Effector memory CD8-positive, alpha-beta T cell (primary cell): ENCODE measurements at places on chromosomes 2 and 18.
A peak's percentile ranks its signal among the peaks of the same experiment; 100 is the strongest.

GRCh38 chr2:96954011-96954846 is 32.2 kb downstream of the FAM178B start:
- no peak for DNase-seq

GRCh38 chr2:207135340-207135739 is 30.4 kb downstream of the KLF7 start:
- no peak for DNase-seq

GRCh38 chr2:223643309-223643708 is 41.1 kb upstream of the SCG2 start:
- DNase-seq: no peak

GRCh38 chr2:146952696-146953095 is 892.1 kb upstream of the ACVR2A start:
- no peak for DNase-seq

DNA sequence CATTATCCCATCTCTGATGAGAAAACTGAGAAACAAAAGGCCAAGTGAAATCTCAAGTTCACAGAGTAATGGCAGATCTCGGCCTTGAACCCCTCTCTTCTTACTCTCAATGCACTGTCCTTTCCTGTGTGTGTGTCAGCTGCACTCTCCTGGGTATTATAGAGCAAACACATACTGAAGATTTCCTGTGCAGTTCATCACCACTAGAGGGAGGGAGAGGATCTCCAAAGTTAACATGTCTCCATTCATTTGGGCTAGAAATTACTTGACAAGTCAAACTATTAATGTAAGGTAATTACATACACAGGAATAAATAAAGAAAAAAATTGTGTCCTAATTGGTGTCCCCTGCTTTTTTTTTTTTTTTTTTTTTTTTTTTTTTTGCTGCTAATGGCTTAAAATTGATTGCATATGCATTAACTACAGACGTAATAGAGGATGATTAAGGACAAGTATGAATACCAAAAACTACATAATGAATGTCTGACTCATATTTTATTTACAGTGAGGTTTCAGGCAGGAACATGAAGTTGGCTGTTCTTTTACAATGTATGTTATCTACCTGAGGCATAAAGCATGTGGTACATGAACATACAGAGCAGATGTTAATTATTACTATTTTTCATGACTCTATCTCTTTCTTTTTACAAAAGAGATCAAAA is 269.2 kb downstream of the NYAP2 start:
- peak; percentile 10 for DNase-seq

- DNase-seq: no peak
These were observed 141.5 kb upstream of the FN1 start for GRCh38 chr2:215577356-215577755.

DNA sequence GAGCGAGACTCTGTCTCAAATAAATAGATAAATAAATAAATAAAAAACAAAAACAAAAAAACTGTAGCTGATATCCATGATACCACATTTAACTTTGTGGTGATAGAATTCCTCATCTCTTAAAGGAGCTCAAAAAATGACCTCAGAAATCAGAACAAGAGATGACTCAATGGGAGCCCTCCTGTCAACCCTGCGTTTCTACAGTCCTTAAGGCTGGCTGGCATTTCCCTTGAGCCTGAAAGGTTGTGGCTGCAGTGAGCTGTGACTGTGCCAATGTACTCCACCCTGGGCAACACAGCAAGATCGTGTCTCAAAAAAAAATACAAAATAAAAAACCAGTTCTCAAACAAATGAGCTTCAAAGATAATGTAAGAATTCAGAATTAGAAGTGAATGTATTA is 40.4 kb downstream of the CHST9 start:
- no peak for DNase-seq

DNA sequence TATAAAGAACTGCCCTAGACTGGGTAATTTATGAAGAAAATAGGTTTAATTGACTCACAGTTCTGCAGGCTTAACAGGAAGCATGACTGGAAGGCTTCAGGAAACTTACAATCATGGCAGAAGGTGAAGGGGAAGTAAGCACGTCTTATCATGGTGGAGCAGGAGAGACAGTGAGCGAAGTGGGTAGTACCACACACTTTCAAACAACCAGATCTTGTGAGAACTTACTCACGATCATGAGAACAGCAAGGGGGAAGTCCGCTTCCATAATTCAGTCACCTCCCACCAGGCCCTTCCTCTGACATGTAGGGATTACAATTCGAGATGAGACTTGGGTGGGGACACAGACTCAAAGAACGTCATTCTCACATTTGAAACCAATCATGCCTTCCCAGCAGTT is 260.1 kb upstream of the FAM98A start:
- no peak for DNase-seq

DNA sequence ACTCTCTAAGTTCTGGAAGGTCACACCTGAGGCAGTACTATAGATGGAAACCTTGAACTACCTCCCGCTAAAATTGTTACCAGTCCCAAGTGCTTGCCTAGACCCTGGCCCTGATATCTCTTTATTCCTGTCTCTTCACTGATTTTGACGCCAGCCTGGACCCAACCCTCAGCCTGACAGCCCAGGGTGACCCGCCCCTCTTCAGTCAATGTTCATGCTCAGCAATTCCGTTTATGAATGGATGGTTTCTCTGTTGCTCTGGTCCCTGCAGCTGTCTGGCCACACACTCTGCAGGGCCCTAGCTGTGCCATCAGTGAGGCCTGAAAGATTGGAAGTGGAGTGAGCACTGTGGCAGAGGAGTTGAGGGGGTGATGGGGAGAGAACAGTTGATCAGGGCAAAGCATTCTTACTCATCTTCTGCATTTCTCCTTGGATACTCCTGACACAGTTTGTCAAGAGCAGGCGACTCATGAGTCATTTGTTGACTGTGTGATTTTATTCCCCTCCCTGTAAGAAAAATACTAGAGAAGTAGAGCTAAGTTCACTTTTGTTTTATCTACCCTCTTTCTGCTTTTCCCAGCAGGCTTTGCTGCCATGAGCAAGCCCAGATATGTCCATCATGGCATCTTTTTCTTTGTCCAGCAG is 46.0 kb downstream of the NPAS2 start:
- DNase-seq: no peak

- no peak for DNase-seq
These were observed 85.6 kb downstream of the IKZF2 start for GRCh38 chr2:213065583-213066442.

DNA sequence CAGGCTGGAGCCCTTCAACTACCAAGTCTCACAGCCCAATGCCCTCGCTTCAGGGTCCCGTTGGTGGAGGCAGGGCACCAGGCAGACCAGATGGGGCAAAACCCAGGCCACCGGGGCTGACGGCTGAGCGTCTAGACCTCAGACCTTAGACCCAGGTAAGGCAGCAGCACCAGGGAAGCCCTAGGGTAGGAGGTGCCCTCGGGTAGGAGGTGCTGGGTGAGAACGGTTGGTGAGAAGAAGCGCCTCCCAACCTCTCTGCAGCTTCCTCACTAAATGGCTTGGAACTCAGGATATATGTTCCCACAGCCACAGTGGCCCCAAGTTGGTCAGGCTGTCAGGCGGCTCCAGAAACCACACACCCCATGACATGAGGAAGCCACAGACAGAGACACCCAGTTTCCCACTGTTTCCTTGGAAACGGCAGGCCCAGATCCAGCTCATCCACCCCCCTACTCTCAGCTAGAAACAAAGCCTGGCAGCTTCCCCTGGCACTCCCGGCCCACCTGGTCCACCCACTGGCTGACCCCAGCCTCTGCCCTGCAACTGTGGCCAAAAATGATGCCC is 13.1 kb upstream of the MLPH start:
- DNase-seq: no peak

DNA sequence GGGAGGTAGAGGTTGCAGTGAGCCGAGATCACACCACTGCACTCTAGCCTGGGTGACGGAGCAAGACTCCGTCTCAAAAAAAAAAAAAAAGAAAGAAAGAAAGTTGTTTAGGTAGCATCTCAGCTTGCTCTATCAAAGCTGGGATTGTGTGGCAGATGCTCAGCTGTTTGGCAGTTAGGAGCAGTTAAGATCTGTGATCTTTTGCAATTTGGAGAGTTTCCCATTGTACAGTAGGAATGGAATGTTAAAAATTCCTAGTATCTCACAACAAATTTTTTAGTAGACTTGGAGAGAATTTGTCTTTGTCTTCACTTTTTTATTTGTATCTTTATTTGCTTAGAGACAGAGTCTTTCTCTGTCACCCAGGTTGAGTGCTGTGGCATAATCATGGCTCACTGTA is 122.9 kb upstream of the UNC80 start:
- DNase-seq: no peak

- DNase-seq: no peak
These were observed 721 bp downstream of the FHOD3 start for GRCh38 chr18:36298126-36298741.

GRCh38 chr2:212974692-212975091 is 176.7 kb downstream of the IKZF2 start:
- DNase-seq: no peak

- no peak for DNase-seq
These were observed 51.5 kb upstream of the FAHD2A start for GRCh38 chr2:95350774-95351597.

GRCh38 chr2:60407398-60407797 is 146.1 kb downstream of the BCL11A start:
- no peak for DNase-seq

- no peak for DNase-seq
These were observed 864 bp downstream of the KLHL29 start for GRCh38 chr2:23385748-23386338.

- DNase-seq: no peak
These were observed 13.5 kb downstream of the ZFP36L2 start for GRCh38 chr2:43212931-43213330.

DNA sequence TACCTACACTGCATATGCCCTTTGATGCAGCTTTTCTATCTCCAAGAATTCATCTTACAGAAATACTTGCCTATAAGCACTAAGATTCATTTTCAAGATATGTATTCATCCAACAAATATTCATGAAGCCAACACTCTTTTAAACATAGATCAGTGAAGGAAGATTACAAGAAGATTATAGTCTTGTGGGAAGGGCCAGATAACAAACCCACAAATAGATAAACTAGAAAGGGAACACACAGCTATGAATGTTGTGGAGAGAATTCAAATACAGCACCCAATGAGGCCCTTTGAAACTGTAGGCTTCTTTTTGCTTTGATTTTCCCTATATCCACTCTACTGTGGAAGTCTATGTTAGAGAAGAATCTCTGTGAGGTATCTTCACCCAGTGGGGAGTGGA is 186.7 kb upstream of the RBMS1 start:
- no peak for DNase-seq

DNA sequence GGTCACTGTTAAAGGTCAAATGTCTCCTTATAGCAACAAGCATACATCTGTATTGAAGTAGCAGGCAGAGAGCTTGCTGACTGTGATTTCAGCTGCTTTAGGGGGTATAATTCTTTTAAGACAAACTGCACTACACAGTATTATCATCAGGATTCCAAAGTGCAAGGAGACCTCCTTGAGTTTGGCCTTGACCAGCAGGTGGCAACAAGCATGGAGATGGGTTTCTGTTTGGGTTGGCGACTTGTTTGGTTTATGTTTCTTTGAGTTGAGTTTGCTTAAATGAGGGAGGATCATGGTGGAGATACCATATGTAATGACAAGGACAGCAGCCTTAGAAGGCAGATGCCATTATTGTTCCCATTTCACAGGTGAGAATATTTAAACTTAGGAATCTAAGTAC is 681.0 kb upstream of the ID2 start:
- DNase-seq: no peak

DNA sequence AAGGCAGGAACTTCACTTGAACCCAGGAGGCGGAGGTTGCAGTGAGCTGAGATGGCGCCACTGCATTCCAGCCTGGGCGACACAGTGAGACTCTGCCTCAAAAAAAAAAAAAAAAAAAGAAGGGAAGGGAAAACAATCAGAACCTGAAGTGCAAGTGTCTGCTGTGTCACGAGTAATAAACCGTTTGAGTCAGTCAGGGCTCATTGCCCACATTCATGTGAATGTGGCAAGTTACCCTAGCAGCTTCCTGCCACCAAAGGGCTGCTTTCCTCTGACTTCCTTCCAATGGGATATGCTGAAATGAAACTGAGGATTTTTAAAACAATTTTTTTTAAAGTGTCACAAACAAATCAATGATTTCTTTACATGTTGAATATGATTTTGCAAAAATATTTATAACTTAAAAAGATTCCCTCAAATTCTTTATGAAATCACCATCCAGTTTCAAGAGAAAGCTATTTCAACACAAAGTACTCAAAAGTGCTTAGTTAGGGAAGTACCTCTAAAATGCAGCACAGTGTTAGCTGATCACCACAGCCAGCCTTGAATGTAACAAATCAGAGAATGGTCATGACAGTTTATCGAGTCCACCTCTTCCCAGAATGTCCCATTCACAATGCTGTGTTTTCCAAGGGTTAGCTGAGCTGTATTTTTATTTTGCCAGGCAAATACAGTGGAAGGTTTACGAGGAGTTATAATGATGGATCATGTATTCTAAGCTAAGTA is 36.4 kb downstream of the WDSUB1 start:
- DNase-seq: no peak

GRCh38 chr2:99032786-99033185 is 96.8 kb upstream of the CRACDL start:
- DNase-seq: no peak

DNA sequence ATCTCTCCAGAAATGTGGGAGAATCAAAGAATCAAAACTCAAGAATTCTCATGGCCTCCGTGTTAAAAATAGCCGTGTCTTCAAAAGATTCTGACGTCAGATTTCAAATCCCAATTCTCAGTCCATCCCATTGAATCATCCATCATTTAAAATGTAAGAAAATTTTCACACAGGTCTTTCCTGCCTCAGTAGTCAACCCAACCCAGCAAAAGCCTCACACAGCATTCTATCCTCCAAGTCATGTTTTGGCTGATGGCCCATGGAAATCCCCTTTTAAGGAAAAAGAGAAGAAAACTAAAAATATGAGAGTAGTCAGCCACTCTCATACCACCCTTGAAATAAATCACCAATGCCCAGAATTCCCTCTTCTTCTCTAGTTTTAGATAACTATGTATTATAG is 211.8 kb downstream of the C1D start:
- DNase-seq: no peak

DNA sequence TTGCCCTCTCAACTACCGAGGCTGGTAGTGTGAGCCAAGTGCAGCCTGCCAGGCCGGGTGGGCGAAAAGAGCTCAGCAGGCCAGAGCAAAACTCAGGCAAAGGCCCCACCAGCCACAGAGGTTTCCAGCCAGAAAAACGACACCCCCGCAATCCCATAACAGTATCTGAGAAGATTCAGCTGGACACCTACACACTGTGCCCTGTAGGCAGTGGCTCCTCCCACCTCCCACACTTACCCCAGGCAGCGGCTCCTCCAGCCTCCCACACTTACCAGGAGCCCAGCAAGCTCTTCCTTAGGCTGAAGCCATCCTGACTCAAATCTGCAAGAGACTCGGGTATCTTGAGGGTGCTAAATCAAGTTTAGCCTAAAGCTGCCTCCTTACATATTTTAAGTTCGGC is 15.6 kb upstream of the TMEM18 start:
- no peak for DNase-seq

- DNase-seq: peak; percentile 34
These were observed 17.6 kb downstream of the FBXO11 start for GRCh38 chr2:47888581-47889280.

- DNase-seq: no peak
These were observed 135.2 kb downstream of the RDH14 start for GRCh38 chr2:18425210-18425703.

GRCh38 chr18:58624011-58624410 is 4.9 kb downstream of the ALPK2 start:
- DNase-seq: no peak

- no peak for DNase-seq
These were observed 364.3 kb downstream of the TNS1 start for GRCh38 chr2:217638533-217638932.
